Mucosa of gallbladder (tissue), 1 donor: ENCODE measurements at places on chromosomes 5 and 9. TPM values are rescaled to one million over a fixed set of nuclear protein-coding genes. Genes with fewer than 3 reads are reported as not detected.
A peak's percentile ranks its signal among the peaks of the same experiment; 100 is the strongest.

SURF1 gene
- 53.5 TPM for total RNA-seq

DNA sequence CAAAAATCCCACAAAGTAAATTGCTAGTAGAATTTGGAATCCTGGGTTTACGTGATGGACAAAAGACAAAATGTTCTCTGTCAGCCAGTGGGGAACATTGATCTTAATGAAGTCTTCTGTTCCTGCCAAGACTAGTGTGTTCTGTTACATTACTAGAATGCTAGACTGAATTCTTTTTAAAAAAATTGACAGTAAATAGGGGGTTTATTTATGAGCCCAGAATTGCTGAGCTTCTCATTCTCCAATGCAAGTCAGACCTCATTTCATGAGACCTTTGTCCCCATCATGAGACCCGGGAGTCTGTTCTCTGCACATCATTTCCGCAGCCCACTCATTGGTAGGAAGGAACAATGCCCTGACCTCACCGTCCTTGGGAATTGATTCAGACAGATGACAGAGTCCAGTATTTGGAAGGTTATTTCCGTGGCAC is 173.8 kb upstream of the OTULINL start:
- no peak for DNase-seq

FCHO2 gene
- total RNA-seq: 43.2 TPM

- DNase-seq: no peak
Observed at GRCh38 chr9:35705372-35705771, 15.6 kb upstream of the TPM2 start.

- no peak for DNase-seq
Observed at GRCh38 chr9:18077941-18078678, 395.8 kb upstream of the ADAMTSL1 start.

NIPAL4 gene
- total RNA-seq: 0.63 TPM

FABP6 gene
- not detected for total RNA-seq

DNA sequence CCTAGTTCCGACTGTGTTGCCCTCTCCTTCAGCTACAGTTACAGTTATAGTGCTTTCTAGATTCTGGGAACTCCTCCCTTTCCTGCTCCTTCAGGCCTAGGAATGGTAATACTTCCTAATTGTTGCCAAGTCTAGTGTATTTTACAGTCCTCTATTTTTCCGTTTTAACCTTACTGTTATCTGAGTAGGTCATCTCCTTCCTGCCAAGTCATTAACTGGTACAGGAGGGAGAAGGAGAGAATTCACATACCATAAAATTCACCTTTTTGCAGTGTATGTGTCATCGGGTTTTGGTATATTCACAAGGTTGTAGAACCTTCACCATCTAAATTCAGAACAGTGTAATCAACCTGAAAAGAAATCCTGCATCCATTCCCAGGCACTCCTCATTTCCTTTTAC is 335.4 kb upstream of the MEF2C start:
- no peak for DNase-seq

PCDHAC1 gene
- 12.2 TPM for total RNA-seq

- DNase-seq: no peak
Observed at GRCh38 chr5:72586788-72587530, 79.7 kb upstream of the ZNF366 start.

- DNase-seq: peak; percentile 33
Observed at GRCh38 chr9:25716220-25716872, 38.1 kb upstream of the TUSC1 start.

SOHLH1 gene
- not detected for total RNA-seq

DNA sequence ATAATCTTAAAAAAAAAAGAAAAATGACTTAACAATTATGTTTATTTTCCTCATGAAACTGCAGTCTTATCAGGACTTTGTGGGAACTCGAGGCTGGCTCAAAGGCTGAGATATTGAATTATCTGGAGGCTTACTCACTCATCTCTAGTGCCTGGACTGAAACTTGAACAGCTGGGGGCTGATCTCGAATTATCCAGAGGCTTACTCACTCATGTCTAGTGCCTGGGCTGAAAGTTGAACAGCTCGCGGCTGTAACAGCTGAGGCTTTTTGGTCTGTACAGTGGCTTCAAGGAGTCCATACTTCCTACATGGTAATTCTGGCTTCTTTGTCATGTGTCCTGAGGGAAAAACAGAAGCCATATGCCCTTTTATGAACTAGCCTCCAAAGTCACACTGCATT is 371.9 kb downstream of the CETN3 start:
- DNase-seq: no peak

- no peak for DNase-seq
Observed at GRCh38 chr5:131316822-131317221, 53.0 kb downstream of the CDC42SE2 start.

GRCh38 chr5:113652161-113652560 is 138.7 kb downstream of the YTHDC2 start:
- DNase-seq: no peak

DNA sequence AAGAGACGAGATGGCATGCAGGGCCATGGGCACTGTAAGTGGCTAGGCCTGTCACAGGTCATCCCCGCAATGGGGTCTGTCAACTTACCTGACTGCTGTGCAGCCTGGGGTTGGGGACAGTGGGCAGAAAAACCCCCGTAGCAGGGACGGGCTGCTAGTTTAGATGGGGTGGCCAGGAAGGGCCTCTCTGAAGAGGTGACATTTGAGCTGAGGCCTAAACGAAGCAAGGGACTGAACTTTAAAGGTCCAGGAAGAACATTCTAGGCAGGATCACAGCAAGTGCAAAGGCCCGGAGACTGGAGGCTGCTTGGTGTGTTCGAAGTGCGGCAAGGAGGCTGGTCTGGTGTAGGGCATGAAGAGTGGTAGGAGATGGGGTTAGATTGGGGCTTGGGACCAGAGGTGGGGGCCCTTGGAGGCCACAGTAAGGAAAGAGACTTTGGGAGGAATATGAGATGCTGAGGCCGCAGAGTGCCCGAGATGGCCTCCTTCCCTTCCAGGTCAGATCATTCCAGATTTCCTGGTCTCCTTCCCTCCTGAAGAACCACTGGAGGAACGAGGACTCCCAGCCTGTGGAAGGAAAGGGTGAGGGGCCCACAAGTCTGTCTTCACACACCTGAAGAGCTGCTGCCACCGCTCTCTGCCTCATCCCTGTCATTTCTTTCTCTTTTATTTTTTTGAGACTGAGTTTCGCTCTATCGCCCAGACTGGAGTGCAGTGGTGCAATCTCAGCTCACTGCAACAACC is 37.9 kb upstream of the SH3PXD2B start:
- DNase-seq: no peak

- no peak for DNase-seq
Observed at GRCh38 chr5:53343187-53343586, 137.2 kb upstream of the FST start.

DNA sequence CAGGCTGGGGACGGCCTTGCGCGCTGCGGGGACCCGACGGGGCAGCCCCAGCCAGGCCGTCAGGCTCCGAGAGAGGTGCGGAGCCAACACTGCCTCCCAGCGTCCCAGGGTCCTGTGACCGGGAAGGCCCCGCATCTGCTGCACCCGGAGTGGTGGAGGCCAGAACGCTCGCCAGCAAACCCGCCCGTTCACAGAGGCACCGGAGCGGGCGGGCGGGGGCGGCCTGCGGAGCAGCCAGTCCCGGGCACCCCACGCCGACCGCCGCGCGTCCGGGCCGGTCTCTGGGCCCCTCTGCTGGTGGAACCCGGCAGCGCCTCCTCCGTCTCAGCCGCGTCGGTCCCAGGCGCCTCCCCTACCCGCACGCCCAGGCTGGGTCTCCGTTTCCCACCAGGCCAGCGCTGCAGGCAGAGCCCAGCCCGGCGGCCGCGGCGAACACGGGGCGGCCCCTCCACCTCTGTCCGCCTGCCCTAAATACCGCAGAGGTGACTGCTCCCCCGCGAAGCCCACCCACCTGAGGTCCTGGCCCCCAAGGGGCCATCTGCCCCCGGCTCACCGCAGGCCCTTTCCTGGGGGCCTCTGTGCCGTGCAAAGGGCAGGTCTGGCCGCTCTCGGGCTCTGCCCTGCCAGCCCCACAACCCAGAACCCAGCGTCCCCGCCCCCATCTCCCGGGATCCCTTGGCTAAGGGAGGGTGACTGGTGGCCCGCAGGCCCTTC is 15.9 kb downstream of the EXD3 start:
- peak; percentile 62 for DNase-seq

EIF4E1B gene
- total RNA-seq: not detected

KCNMB1 gene
- total RNA-seq: 20.9 TPM

- no peak for DNase-seq
Observed at GRCh38 chr9:72635197-72635596, 113.8 kb downstream of the TMC1 start.

- no peak for DNase-seq
Observed at GRCh38 chr5:75707911-75708509, 9.2 kb downstream of the POC5 start.

DNAI1 gene
- 0.52 TPM for total RNA-seq

- no peak for DNase-seq
Observed at GRCh38 chr5:139004374-139005307, 129.5 kb upstream of the LRRTM2 start.

KCNIP1 gene
- 1.5 TPM for total RNA-seq

DNA sequence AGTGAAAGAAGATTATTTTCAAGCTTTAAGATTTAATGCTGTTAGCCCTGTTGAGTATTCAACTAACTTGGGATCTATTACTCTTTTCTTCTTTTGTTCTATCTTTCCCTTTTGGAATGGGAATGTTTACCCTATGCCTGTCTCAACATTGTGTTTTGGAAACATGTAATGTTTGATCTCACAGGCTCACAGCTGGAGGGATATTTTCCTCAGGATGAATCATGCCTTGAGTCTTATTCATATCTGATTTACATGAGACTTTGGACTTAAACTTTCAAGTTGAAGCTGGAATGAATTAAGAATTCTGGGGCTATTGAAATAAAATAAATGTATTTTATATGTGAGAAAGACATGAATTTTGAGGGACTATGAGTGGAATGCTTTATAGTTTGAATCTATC is 607.8 kb upstream of the PTGER4 start:
- no peak for DNase-seq

GRCh38 chr5:137026296-137026695 is 472.8 kb downstream of the SPOCK1 start:
- no peak for DNase-seq

TMEM232 gene
- total RNA-seq: 4.1 TPM

- no peak for DNase-seq
Observed at GRCh38 chr9:98559561-98559960, 149.2 kb downstream of the GABBR2 start.

GRCh38 chr5:117623042-117623805 is 1048.6 kb upstream of the SEMA6A start:
- no peak for DNase-seq

- DNase-seq: no peak
Observed at GRCh38 chr5:10832421-10832820, 71.4 kb upstream of the DAP start.

DNA sequence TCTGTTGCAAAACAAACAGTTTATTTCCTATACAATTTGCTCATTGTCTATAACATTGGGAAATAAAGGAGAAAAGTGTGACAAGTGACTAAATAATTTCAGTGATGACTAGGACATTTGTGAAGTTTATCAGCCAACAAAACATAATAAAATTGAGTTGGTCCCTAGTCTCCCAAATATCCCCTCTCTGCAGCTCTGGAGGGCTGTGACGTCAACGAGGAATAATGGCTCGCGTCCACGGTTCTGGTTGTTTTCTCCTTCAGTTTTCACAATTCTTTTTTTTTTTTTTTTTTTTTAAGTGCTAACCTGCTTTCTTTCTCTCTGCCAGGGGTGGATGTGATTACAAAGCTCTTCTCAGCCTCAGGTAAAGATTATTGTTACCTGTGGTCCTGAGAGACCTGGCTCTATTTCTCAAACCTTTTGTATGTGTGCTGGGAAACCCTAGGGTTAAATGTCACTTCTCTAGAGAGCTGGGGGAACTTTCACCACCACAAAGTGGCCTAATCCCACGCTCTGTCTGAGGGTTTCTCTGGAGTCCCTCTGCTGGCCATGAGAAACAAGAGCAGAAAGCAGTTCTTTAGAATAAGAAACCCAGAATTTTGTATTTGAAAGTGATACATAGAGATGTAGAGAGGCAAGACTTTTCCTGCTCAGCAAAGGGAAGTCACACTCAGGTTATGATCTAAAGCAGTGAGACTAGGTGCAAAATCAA is 36.2 kb upstream of the ANKRD55 start:
- DNase-seq: no peak

- DNase-seq: no peak
Observed at GRCh38 chr5:89948977-89949376, 460.6 kb downstream of the CETN3 start.

GRCh38 chr5:107099506-107099905 is 571.2 kb downstream of the EFNA5 start:
- no peak for DNase-seq

PCDHGA4 gene
- total RNA-seq: 3.3 TPM

- DNase-seq: no peak
Observed at GRCh38 chr5:123732257-123732656, 220.3 kb downstream of the CSNK1G3 start.

DNA sequence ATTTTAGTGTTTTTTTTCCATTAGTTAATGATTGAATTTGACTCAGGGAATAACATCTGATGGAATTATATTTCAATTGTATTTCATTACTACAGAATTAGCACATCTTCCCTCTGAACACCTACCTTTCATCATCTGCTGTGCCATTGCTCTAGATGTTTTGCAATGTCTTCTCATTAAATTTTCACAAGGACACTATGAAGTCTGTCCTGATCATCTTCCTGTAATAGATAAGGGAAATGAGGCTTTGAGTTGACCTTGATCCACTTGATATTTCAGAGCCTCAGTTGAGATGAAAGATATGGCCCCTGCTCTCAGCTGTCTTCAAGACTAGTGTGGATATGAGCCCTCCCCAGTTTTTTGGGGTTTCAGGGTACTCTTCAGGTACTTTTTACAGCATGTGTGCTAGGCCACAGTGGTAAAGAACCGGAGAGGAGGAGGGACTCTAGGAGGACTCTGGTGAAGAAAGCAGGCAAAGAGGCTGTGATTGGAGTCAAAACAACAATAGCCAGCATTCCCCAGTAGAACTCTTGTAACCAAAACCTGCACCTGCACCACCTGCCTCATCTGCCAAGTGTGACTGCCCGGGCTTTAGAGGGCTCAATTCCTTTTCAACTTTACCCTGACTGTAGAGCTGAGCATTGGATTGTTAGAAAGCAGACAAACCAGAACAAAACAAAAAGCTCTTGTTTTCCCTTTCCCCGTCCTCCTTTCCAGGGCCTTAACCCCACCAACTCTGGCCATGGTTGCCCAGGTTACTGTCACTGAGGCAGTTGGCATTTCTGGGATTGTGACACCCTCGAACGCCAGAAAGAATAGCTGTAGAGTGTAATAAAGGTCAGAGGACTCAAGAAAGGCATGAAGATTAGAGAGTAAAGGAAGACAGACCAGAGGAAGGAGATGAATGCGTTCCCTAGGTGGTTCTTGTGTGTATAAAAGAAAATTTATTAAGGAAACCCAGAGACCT is 56.3 kb downstream of the ERAP1 start:
- no peak for DNase-seq

IFNA21 gene
- not detected for total RNA-seq

PHYHD1 gene
- total RNA-seq: 14.6 TPM

DNA sequence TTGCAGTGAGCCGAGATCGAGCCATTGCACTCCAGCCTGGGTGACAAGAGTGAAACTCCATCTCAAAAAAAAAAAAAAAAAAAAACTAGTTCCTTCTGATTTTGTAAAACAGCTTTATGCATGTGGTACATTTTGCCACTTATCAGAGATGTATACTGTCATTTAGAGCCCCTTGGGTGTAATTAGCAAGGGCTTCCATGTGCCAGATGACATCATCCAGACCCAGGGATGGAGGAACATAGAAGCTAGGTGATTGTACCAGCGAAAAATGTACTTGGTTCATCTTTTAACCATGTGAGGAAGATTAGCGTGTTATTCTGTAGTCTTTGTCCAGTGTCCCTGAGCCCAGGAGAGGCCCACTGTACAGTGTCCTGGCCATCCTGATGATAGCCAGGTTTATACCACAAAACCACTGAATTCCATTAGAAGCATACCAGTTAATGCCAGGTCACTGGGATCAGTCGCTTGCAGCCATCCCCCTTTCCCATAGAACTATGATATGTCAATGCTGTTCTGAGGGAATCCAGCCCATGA is 239.3 kb upstream of the SGCD start:
- no peak for DNase-seq
